ENCODE measurements at places on chromosomes 12 and 14.

DNA sequence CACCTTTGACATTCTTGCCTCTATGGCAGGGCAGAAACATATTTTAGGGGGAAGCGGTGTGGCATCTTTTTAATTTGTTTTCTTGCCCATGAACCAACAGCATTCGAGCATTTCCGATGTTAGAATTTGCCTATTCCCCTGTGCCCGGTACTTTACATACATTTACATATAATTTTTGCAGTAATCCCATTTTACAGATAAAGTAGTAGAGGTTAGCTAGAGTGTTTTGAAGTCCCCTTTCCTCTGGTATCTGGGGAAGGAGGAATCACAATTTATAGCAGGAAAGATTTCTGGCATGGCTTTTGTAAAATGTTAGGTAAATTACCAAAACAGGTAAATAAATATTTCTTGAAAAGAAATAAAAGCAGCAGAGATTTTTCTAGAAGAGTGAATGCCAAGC lies 1.6 kb downstream of the BORCS5 start:
- DNase-seq = no peak

DNA sequence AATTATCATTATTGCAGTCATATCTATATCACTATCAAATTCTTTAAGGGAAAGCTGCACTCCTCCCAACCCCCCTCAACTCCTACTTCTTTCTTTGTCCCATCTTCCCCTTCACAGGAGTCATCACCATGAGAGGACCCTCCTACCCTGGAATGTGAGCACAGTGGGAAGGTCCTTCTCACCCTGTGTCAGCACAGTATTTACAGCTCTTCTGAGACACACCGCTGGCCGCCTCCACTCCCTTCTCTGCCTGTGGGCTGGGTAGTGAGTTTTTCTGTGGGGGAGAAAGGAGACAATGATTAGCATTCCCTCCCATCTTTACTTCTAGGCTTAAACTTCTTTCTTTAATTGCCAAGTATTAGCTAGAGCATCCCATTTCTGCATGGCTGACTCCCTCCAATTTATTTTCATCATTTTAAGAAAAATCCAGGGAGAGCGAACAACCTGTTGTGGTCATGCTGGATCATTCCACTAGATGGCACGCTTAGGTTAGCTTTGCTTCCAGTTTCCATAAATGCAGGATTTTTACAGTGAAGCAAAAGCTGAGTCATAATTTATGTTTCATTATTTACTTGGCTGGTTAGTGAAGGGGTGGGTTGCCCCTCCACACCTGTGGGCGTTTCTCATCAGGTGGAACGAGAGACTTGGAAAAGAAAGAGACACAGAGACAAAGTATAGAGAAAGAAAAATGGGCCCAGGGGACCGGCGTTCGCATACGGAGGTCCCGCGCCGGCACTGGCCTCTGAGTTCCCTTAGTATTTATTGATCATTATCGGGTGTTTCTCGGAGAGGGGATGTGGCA lies 188.5 kb downstream of the ALX1 start:
- no peak for DNase-seq

GRCh38 chr12:111166779-111167540 lies 201.9 kb downstream of the PHETA1 start:
- DNase-seq = no peak

DNA sequence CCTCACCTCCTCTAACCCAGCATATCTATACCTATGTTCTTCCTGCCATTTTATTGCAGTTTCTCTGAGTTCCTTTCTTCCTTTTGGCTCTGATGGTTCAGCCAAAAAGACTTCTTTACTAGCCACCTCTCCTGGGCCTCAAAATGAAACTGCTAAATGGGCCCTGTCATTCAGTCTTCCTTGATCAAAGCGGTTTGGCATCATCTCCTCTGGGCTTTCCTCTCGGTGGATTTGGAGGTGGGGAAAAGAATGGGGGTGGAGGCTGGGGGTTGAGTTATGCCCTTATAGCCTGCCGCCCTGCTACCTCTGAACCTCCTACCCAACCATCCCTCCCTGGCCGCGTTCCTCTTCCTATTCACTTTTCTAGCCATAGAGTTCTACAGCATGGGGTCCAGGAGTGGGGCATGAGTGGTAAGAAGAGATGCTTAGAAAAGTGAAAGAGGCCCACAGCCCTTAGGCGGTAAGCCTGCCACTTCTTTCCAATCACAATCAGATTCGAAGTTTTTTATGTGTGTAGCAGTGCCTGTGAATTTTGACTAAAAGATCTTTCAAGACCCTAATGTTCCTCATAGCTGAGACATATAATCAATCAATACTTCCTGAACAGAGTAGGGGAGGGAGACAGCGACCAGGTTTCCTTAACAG lies 2.5 kb downstream of the AJUBA start:
- no peak for DNase-seq

- DNase-seq = no peak
Observed at GRCh38 chr12:93591137-93591868, 18.8 kb downstream of the SOCS2 start.

GRCh38 chr12:5904441-5904840 lies 40.6 kb downstream of the ANO2 start:
- no peak for DNase-seq

- DNase-seq = no peak
Observed at GRCh38 chr12:65605019-65605418, 219.3 kb upstream of the HMGA2 start.

GRCh38 chr12:57458665-57459054 lies 925 bp upstream of the GLI1 start:
- no peak for DNase-seq

GRCh38 chr14:104549536-104550339 lies 29.8 kb upstream of the C14orf180 start:
- no peak for DNase-seq

DNA sequence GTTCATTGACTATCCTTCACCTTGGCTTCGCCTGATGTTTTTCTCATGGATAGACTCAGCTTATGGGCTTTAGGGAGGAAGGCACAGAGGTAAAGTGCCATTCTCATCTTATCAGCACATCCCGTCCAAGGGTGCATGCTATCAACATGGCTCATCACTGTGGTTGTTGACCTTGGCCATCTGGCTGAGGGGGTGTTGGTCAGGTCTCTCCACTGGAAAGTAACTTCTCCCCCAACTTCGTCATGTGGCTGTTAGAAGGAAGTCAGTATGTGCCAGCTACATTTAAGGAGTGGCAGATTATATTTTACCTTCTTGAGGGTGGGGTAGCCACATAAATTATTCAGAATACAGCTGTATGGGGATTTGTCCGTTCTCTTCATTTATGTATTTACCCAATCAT lies 68.9 kb downstream of the EML1 start:
- DNase-seq = no peak

DNA sequence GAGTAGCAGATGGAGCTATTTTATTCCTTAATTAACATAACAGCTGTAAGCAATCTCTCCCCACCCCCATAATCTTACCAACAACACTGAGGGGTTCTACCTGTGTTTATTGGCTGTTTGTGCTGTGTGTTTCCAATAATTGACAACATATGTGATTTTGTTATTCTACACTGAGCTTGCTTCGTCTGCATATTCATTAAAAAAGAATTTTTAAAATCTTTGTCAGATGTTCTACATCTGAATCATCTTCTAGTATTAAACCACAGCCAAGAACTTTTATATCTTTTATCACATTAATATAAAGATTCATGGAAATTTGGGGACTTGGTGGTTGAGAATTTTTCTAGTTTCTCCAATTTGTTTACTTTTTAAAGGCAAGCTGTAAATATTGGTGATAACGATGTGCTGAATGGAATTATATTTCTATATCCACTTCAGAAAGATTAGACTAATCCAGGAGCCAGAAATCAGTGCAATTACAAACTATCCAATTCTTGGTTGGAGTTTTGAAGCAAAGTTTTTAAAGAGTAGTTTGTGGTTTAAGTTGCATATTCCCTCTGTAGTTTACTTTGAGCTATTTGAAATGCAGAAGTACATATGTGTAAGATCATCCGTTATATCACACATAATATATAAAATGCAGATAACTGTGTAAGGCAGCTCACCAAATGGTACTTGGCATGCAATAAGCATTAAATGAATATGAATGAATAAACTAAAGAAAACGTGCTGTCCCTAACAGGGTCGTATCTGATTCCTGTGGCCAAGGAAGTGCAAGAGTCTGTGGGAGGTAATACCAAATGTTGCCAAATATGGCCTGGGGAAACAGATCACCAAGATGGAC lies 206.9 kb downstream of the PELI2 start:
- no peak for DNase-seq

GRCh38 chr14:33972583-33973081 lies 21.8 kb upstream of the EGLN3 start:
- no peak for DNase-seq

DNA sequence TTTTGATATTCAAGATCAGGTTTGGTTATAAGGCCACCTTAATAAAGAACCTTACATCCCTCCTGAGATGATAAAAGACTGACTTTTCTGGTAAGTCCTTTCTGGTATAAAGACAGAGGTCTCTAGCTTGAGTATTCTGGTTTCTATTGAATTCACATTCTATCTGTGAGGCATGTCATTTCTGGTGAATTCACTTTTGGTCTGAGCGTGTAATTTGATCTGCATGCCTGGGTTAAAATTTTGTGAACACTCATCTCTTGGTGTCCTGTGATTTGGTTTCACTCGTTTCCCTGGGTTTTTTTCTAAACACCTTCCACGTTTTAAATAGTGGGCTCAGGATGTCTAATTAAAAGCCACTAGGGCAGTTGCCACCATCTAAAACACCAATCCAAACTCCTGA lies 12.2 kb downstream of the EIF5 start:
- no peak for DNase-seq

DNA sequence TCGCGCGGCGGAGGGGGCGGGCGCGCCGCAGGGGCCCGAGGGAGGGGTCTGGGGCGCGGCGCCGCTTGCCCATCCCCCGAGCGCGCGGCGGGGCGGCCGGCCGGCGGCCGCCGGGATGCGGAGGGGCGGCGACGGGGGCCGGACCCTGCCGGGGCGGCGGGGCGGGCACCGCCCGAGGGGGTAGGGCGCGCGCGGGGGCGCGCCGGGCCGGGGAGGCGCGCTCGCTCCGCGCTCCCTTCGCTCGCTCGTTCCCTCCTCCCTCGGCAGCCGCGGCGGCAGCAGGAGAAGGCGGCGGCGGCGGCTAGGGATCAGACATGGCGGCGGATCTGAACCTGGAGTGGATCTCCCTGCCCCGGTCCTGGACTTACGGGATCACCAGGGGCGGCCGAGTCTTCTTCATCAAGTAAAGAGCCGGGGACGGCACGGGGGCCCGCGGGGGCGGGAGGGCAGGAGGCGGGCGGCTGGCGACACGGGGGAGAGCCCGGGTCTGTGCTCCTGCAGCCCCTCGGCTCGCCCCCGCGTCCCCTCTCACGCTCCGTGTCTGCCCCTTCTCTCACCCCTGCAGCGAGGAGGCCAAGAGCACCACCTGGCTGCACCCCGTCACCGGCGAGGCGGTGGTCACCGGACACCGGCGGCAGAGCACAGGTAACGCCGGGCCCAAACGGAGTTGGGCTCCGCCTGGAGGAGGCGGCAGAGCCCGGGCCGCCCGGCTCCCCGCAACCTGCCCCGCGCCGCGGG lies at the start of gene PLEKHA5:
PLEKHA5 (plus strand) TSS at position 248 of the 738 bp plus-strand sequence; CDS start at position 315, 67 bp downstream.
- DNase-seq = no peak

DNA sequence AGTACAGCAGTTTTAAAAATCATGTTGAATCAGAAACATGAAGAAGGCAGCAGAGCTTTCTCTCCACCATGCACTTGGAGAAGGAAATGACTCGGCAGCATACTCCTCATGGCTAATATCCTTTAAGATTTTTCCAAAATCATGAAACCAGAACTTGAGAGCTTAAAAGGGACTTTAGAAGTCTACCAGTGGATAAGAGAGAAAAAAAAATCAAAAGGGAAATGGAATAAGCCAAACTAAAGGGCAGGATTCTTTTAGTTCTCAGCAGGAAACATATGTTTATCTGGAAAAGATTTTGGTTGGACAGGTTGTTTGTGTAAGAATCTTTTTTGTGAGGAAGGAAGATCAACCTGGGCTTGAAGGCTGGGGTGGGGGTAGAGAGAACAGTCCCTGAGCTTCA lies 111.8 kb downstream of the PRKCH start:
- DNase-seq = no peak

DNA sequence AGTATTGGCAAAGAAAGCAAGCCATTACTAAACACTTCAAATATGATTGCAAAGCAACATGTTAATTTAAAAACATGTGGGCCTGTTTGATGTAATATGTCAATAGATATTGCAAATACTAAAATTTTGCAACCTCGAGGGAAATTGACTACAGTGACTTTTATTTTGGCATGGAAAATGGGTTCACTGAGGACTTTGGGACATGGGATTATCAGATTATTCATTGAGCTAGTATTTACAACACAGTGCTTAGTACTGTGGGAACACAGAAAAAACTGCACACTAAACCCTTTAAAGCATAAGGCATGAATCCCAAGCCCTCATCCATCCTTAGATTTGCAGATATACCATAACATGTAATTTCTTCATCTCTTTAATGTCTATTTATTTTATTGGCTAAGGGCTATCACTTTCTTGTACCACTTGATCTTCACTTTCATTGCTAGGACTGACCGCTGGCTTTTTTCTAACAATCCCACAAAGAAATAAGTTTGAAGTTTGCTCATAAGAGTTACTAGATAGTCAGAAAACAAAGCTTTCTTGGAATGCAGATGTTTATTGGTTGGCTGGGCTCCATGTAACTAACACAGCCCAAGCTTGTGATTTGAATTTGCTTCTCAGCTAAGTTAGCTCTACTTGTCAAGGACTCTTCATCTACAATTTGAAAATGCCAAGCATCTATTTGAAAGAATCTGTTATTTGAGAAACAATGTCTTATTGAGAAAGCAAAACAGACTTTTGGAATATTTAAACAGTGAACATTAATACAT lies 48.7 kb downstream of the PPFIBP1 start:
- DNase-seq = no peak

- DNase-seq = no peak
Observed at GRCh38 chr12:56120158-56120846, 2.2 kb downstream of the ZC3H10 start.

- no peak for DNase-seq
Observed at GRCh38 chr14:70350078-70350477, 9.4 kb downstream of the COX16 start.

- no peak for DNase-seq
Observed at GRCh38 chr14:39217214-39217879, 16.4 kb upstream of the MIA2 start.

DNA sequence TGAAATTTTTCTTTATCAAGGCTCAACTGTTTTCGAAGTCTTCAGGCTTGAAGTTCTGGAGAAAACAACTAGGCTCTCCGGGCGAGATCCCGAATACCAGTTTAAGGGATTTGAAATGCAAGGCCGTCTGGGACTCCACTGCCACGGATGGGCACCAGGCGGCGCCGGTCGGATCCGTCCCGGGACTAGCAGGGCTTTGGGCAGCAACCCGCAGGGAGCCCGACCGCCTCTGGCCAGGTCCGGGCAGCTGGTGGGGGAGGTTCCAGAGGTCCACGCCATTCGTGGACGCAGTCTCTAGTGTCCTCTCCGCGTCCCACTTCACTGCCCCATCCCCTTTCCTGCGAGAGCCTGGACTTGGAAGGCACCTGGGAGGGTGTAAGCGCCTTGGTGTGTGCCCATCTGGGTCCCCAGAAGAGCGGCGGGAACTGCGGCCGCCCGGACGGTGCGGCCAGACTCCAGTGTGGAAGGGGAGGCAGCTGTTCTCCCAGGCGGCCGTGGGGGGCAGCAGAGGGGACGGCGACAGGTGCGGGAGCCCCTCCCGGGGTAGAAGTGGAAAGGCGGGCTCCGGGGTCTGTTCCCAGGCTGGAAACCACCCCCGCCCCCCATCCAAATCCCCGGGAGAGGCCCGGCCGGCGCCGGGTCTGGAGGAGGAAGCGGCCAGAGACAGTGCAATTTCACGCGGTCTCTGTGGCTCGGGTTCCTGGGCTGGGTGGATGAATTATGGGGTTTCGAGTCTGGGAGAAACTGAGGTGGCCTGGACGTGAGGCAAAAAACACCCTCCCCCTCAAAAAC lies 838 bp upstream of the ERBB3 start:
- peak; percentile 59 for DNase-seq

- no peak for DNase-seq
Observed at GRCh38 chr12:39102474-39103209, 197.3 kb upstream of the CPNE8 start.
